ENCODE measurements at places on chromosomes 12 and 14.

GRCh38 chr14:75821831-75822521, 159.8 kb downstream of the TGFB3 start:
- DNase-seq: no peak

DNA sequence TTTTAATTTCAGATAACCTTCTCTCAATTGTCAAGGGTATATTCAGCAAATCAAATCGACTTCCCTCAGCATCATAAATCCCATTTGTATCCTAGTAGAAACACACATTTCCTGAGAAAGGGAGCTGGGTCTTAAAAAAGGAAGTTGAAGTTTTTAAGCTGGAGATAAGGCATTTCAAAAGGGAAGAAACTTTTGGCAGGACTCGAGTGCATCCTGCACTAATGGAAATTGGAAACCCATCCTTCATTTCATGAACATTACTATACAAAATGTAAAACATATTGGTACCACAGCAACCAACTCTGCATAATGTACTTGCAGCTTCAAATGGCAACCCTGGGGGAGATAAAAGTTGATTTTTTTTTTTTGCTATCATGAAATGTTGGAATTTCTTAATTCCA, 23.7 kb upstream of the TMCC3 start:
- no peak for DNase-seq

- no peak for DNase-seq
These were observed 36.8 kb downstream of the SPX start for GRCh38 chr12:21562859-21563258.

DNA sequence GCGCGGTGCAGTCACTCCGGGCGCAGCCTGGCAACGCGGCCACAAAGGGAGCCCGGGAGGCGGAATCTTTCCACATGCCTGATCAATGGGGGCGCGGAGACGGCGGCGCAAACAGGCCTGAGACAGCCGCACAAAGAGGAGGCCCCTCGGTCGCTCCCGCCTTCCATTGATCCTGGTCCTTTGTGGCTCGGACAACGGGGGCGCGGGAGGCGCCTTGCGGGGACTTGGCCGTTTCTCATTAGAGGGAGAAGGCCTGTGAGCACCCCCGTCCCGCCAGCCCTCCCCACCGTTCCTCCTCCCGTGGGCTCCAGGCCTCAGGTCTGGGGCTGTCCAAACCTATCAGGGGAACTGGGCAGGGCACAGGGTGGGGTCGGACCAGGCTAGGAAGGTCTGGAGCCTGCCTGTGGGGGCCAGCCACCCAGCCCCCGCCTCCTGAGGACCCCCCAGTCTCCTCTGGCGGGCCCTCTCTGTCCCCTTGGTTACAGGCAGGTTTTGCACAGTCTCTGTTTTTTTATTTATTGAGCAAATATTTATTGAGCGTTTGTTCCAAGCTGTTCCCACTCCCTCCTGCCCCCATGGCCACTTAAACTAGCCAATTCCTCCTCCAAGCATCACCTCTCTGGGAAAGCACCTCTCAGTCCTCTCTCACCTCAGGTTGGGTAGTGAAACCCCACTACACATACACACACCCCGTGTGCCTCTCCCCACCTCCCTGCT, 29.0 kb upstream of the MSI1 start:
- DNase-seq: no peak

DNA sequence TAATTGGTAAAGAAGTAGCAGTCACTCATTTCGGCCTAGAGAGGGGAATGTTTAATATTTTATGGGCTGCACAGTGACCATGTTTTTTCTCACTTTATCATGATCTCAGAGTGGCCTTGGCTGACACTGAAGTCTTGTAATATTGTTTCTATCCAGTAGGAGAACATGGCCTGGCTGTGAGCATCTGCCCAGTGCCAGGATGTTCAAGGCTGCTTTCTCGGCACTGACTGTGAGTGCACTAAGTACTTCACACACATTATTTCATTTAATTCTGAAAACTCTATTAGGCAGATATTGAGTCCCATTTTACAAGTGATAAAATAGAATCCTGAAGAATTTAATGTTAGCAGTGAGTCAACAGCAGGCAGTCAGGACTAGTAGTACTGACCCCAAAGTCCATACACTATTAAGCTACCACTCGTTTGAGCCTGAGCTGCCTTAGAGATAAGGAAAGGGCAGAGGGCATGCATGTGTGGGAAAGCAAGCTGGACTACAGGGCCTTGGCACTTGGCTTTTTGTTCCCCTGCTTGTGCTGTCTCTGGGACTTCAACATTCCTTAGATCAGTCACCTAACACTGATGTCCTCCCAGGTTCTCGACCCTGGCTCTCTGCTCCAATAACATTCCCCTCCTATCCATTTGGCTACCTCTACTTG, 42.2 kb upstream of the APPL2 start:
- peak; percentile 7 for DNase-seq

GRCh38 chr12:92866418-92866817, 62.7 kb downstream of the EEA1 start:
- DNase-seq: no peak

GRCh38 chr14:33914676-33915516, 36.0 kb downstream of the EGLN3 start:
- no peak for DNase-seq

DNA sequence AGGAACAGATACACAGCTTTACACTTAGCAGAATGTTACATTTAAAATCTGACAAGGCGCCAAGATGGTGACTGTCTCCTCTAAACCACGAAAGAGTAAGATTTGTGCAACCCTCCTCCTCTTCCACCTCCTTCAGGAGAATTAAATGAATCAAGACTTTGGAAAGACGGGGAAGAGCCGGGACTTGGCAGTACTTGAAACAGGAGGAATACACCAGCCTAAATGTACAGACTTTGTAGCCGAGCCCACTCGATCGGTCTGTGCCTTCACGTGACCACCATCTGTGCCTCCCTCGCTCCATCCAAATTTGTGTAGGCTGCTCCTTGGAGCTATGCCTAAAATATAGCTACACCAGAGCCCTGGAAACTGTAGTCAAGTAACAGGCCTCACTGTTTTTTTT, 38.3 kb downstream of the SSPN start:
- DNase-seq: no peak

DNA sequence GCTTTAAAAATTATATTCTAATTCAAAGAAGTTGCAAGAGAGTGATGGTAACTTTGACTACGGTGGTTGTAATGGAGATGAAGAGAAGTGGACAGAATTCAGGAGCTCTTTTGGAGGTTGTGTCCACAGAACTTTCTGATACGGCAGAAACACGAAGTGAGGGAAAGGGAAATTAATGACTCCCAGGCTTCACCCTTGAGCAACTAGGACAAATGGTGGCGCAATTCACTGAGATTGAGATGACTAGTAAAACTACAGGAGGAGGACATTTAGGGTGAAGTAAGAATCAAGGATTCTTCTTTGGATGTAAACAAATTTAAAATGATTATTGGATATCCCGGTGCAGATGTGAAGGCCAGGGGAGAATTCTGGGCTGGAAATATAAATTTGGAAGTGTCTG, 212.6 kb downstream of the PTPRO start:
- no peak for DNase-seq

DNA sequence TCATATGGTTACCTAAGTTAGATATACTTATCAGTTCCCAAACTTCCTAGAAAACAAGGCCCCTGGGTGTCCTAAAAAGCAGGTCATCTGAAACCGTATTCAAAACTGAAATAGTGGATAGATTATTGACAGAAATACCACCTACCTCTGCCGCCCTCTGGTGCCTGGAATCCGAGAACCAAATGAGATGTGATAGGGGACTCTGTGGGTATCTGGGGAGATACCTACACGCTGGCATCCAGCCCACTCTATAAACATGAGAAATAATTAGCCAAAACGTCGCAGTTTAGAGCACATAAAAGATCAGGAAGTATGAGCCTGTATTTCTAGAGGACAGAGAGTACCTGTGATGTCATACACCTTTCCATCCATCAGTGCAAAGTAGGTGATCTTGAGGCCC, 4.4 kb downstream of the ORMDL2 start:
- no peak for DNase-seq

GRCh38 chr14:96148631-96149030, 56.0 kb upstream of the BDKRB2 start:
- no peak for DNase-seq

DNA sequence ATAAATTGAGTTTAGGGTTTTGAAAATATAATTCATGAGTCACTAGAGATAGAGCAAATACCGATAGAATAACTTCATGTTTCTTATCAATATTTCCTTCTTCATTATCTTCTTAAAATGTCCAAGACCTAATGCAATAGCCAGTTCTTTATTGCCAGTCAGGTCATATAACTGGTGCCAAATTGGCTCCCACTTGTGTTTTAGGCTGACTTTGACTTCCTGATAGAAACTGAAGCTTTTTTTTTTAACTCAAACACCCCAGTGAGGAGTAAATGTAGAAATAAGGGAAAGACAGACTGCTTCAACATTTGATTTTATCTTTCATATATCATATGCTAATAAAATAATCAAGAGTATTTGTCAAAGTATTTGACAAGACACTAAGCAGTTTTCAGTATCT, 80.7 kb downstream of the ARMH4 start:
- DNase-seq: no peak

DNA sequence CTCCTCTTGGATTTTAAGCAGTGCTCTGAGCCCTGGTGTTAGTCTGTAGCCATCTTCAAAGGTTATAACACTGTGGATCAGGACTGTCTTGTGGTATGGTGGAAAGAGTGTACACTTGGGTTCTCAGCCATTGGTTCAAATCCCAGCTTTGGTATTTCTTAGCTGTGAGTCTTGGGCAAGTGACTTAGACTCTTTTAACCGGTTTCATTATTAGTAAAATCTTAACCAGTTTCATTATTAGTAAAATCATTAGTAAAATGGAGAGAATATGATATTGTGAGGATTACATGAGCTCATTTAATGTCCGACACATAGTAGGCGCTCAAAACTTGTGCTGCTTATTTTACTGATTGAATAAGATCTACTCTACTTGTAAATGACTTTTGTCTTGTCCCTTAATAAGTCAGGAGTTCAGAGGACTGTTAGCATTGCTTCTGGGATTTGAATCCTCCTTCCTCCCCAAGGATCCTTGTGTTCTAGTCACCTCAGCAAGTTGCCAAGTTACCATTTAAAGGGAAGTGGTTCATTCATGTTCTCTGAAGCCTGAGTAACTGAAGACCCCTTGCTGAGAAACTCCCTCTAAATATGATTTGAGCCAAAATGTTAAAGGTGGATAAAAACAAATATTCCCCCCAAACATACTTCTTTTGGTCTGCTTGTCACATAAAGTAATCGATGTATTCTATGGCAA, 12.4 kb downstream of the TTLL5 start:
- DNase-seq: no peak

DNA sequence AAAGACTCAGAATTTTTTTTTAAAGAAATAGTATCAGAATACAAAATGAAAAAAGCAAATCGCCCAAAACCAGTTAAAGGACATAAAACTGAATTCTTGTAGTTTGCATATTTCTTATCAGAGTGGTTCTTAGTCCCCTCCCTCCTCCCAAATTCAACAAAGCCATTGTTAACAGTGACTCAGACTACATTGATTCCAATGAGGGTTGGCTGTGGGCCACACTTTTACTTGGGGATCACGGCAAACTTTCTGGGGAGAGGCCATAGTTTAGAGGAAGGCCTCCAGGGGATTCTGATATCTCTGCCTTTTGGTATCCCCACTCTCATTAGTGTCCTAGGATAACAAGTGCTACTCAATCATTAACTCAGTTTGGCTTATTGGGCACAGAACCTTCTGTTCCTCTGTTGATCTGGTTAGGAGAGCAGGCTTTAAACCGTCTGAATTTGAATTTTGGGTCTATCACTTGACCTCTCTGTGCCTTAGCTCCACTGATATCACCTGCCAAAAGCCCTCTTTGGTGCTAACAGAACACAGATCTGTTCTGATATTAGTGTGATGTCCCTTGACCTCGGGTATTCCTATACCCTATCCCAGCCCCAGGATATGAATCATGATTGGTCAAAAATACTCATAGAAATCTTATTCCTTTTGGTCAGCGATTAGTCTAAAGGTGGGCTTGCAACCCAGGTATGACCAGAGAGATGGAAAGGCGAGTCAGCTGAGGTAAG, 45.2 kb upstream of the APPL2 start:
- no peak for DNase-seq

- no peak for DNase-seq
These were observed 91.1 kb downstream of the ARMH4 start for GRCh38 chr14:58060898-58061297.

DNA sequence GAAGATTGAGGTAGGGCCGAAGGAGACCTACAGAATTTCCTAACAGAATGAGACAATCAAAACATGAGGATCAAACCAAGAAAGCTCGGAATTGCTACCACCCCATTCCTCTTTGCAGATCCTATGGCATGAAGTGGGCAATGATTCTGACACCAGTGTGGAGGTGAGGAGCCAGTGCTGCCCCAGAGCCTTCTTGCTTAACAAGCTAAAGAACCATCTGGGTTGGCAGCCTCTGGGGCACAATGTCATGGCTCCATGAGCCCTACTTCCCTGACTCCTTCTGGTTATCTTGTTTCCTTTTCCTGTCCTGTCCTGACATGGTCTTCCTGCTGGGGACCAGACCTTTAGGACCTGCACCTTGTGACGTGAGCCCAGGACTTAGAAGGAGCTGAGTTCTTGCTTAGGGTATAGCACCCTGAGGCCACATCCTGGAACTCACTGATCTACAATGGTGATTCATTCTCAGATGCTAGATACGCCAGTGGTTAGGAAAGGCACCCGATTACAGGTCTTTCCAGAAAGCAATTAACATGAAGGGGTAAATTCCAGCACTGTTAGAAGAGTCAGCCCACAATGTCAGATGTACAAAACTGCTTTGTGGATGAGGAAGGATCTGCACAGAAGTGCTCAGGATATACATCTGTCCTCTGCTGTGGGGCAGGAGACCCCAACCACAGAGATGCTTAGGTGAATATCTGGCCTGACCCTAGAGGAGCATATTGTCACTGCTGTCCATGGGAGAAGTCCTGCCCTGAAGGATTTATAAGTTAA, 324.2 kb downstream of the ZFP36L1 start:
- DNase-seq: no peak

DNA sequence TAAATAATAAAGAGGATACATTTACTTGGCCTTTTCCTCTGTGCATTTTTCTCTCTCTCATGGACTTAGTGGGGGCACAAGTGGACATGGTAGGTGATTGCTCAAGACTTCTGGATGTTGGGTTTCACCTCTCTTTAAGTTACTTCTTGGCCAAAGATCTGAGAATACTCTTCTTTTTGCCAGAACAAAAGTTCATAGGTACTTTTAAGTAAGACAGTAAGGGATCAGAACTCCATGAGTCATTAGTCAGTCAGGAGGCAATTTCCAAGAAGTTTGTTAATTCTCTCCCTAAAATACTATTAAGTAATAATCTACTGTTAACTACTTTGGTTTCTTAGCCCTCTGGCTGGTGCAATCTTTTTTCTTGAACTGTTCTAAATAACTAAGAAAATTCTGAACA, 84.2 kb downstream of the GRIP1 start:
- no peak for DNase-seq
